Inflammatory macrophage treated with lipopolysaccharide for 1 hour (primary cell): ENCODE measurements at places on chromosomes 1 and 21.

- no peak for DNase-seq
Measured at GRCh38 chr1:81998165-81998564, 197.4 kb downstream of the ADGRL2 start.

DNA sequence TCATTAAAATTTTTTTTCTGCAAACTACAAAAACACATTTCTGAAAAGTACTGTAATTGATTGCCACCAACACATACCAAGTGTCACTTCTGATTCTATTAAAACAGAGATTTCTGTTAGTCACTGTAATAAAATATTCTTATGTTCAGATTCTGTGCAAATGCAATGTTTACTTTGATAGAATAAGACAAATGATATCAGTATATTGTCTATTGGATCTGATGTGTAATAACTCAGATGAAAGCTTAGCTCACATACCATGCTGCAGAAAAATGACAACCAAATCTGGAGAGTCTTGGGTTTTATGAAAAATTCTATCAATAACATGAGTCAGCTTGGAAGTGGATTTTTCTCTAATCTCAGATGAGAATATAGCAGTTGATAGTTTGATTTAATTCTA, 963.8 kb upstream of the B3GALT2 start:
- DNase-seq = no peak

DNA sequence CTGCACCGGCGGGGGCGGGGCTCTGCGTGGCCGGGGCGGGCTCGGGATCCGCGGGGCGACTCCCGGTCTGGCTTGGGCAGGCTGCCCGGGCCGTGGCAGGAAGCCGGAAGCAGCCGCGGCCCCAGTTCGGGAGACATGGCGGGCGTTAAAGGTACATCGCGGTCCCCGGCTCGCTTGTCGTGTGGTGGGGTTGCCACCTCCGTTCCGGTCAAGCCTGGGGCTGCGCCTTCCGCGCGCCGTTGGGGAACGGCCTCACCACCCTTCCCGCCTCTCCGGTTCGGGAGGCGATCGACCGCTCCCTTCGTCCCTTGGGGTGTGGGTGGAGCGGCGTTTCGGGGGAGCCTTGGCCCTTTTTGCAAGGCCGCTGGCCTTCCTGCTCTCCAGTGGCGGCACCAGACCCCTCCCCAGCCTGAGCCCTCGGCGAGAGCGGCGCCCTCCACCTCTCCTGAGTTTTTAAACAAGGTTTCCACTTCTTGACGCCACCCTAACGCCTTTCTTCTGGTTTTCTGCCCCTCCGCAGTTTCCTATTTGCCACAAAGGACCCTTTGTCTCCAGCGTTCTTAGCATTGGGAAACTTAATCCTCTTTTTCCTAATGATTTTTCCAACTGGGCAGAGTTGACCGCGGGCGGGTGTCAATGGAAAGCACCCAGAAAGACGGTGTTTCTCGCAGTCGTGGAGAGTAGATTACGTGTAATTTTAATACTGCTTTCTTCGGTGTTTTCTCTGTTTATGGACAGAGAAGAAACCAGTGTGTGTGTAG, at the start of the genes LEPR and LEPROT:
Gene LEPR (plus strand): TSS at position 79 of the 761 bp plus-strand sequence. CDS start 144,898 bp downstream, outside the sequence.
Gene LEPROT (plus strand): TSS at position 79 of the 761 bp plus-strand sequence. CDS start 57 bp downstream, at position 136.
- DNase-seq = no peak

GRCh38 chr1:112934577-112934976, 21.4 kb downstream of the SLC16A1 start:
- DNase-seq = no peak

DNA sequence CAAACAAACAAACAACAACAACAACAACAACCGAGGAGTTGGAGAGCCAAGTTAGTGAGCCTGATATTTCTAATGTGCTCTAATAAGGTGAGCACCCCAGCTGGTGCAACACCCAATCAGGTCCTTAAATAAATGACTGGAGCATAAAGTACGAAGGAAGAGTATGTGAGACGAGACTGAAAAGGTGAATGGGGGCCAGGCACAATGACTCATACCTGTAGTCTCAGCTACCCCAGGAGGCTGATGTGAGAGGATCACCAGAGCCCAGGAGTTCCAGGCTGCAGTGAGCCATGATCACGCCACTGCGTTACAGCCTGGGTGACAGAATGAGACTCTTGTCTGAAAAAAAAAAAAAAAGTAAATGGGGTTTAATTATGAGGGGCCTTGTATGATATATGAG, 152.0 kb upstream of the ZRANB2 start:
- no peak for DNase-seq

DNA sequence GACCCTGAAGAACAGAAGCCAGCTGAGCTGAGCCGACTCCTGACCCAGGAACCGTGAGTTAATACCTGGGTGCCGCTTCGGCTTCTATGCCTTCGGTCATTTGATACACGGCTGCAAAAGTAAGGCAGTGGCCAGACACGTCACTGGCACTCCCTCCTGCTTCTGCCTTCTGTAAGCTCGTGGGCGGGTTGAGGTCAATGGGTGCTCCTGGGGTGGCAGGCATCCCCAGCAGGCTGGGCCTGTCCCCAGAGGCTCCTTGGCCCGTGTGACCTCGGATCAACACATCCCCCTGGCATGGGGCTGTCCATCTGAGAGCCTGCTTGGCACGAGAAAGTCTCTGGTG, 35.7 kb upstream of the COL6A1 start:
- DNase-seq = no peak

- DNase-seq = no peak
Measured at GRCh38 chr21:39776589-39776988, 31.6 kb downstream of the IGSF5 start.

- no peak for DNase-seq
Measured at GRCh38 chr1:67855961-67856360, 22.7 kb upstream of the GNG12 start.

- DNase-seq = peak; percentile 61
Measured at GRCh38 chr1:46611691-46612221, 4.9 kb downstream of the MOB3C start.

GRCh38 chr1:101344745-101345144, 107.9 kb downstream of the S1PR1 start:
- no peak for DNase-seq
